A375 (cell line): ENCODE measurements at places on chromosomes 3 and 15. TPM values are rescaled to one million over a fixed set of nuclear protein-coding genes. Genes with fewer than 3 reads are reported as not detected.

The CTSH gene
- total RNA-seq, result 17.2 and 34.3 TPM in 2 replicates

The VPS18 gene
- total RNA-seq, result 23.5 and 29.8 TPM in 2 replicates

The DPPA2 gene
- total RNA-seq, result 0.64 and 0.93 TPM in 2 replicates

The KCNMB2 gene
- not detected in 2 replicates for total RNA-seq

The NR2F2 gene
- 5.8 and 7.5 TPM in 2 replicates for total RNA-seq

The IQCF5 gene
- total RNA-seq, result not detected in 2 replicates

The SCN5A gene
- 0.03 and 2.2 TPM in 2 replicates for total RNA-seq

The CCDC71 gene
- 35.7 and 39.9 TPM in 2 replicates for total RNA-seq

The RBP2 gene
- not detected in 2 replicates for total RNA-seq

The ITGA11 gene
- 1.2 and 2.6 TPM in 2 replicates for total RNA-seq

The ZSCAN2 gene
- total RNA-seq, result 8.4 and 9.9 TPM in 2 replicates

The CNTN6 gene
- total RNA-seq, result 0.11 and 0.40 TPM in 2 replicates

The GRM2 gene
- total RNA-seq, result 0.04 and 1.0 TPM in 2 replicates

The ISG20 gene
- 383 and 409 TPM in 2 replicates for total RNA-seq

The KCNMB3 gene
- total RNA-seq, result 1.1 TPM in 2 replicates

The C3orf70 gene
- total RNA-seq, result 1.3 and 1.9 TPM in 2 replicates

The PLSCR5 gene
- not detected in 2 replicates for total RNA-seq

The TTLL13 gene
- total RNA-seq, result 0.19 TPM in 1 of 2 replicates, not detected in the other

The CDHR4 gene
- 0.11 and 0.26 TPM in 2 replicates for total RNA-seq

The RHOV gene
- total RNA-seq, result 3.7 and 5.9 TPM in 2 replicates

The HYAL1 gene
- 0.32 and 0.34 TPM in 2 replicates for total RNA-seq

The SRPRB gene
- 49.3 and 69.8 TPM in 2 replicates for total RNA-seq

The ZNF619 gene
- 3.1 and 5.0 TPM in 2 replicates for total RNA-seq

The AADAC gene
- total RNA-seq, result not detected in 2 replicates

The NAALADL2 gene
- 1.2 and 2.1 TPM in 2 replicates for total RNA-seq

The GPR160 gene
- 0.57 and 1.9 TPM in 2 replicates for total RNA-seq

The SNX22 gene
- total RNA-seq, result 0.88 and 1.9 TPM in 2 replicates

The PLA2G4D gene
- not detected in 2 replicates for total RNA-seq

The TICRR gene
- total RNA-seq, result 9.2 and 10.2 TPM in 2 replicates

The PATL2 gene
- total RNA-seq, result 0.50 and 1.6 TPM in 2 replicates

The AHSG gene
- not detected in 2 replicates for total RNA-seq
